Stimulated activated CD4-positive, alpha-beta T cell treated with anti-CD3 and anti-CD28 coated beads, Interleukin-4, amount 100 ng/mL, for 4 hours (primary cell): ENCODE measurements at places on chromosomes 13 and 19.

DNA sequence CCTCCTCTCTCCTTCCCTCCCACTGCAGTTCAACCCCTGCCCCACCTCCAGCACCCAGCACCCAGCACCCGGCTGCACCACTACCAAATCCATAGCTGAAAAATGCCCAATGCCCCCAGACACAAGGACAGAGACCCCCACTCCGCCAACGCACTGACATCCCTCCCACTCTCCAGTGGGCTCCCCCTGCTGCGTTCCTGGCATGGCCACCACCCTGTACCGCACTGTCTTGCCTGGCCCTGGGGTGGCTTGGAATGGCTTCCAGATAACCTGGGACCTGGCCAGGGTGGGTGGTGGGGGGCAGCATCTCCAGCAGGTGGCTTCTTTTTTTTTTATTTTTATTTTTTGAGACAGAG, 5.8 kb upstream of the MKNK2 start:
- DNase-seq: no peak

DNA sequence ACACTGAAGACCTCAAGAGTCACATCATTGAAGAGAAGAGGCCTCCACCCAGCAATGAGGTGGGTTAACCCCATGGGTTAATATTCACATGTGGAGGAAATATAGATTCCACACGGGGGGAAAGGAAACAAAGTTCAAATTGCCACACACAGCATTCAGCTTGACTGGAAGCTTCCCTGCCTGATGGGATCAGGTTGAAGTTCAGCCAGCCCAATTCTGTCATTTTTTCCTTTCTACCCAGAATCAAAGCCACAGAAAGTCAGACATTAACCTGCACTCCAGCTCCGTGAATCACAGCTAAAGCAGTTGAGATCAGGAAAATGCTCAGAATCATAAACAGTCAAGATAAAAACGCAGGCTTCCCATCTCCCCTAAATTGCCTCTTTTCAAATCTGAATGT, 208.7 kb upstream of the OBI1 start:
- DNase-seq: no peak

DNA sequence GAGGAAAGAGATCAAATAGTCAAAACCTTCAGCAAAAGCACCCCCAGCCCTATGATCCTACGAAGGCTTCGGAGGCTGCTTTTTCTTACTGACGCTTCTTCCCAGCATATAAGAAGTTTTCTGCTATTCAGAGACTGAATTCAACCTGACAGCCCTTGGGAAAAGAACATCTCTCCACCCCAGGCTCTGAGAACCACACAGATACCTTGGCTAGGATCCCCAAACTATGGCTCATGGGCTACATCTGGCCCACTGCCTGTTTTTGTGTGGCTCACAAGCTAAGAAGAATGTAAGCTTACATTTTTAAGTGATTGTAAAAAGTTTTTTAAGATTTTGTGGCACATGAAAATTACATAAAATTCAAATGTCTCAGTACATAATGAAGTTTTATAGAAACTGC, 3.0 kb downstream of the SLC15A1 start:
- no peak for DNase-seq

DNA sequence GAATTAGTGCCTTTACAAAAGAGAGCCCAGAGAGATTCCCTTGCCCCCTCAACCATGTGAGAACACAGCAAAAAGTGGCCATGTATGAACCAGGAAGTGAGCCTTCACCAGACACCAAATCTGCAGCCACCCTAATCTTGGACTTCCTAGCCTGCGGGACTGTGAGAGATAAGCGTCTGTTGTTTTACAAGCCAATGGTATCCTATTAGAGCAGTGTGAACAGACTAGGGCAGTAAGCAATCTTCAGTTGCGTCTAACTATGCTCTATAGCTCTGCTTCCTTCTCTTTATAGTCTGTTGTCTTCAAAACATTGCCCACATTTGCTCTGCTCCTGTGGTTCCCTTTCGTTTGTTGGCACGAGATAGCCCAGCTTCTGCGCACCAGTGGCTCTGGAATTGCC, 109.5 kb upstream of the FNDC3A start:
- DNase-seq: no peak

DNA sequence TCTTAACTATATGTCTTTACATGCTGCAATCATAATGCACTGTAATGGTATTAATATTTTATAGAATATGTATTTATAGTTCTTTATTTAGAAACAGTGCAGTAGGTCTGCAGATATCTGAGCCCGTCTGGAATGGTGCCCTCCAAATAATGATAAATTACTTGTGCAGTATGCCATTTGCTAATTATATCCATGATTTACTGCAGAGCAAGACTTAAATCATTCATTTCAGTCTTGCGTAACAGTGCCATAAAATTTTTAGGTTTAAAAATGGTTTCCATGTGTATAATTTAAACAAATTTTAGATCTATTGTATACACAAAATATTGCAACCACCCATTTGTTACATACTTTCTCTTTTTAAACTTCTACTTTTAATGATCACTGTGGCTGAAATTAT, 175.1 kb downstream of the ZNF536 start:
- no peak for DNase-seq

- DNase-seq: peak; percentile 69
Observed at GRCh38 chr19:35643255-35644205, 2.0 kb downstream of the ETV2 start.

- peak; percentile 12 for DNase-seq
Observed at GRCh38 chr13:94620286-94620896, 18.7 kb downstream of the GPR180 start.

DNA sequence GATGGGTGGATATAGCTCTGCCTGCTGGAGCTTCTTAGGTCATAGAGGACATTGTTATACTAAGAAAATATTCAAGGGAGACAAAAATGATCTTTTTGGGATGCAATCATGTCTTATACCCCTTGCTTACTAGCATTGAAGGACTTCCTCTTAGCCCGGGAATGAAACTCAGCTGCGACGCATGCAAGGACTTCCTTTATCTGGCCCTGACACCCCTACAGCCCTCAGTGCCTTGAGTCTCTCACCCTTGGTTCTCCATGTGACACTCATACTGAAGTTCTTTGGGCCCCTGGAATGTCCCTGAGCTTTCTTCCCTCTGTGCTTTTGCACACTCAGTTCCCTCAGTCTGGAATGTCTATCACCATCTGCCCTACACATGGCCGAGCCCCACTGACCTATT, 72.5 kb upstream of the MTIF3 start:
- DNase-seq: no peak

- DNase-seq: no peak
Observed at GRCh38 chr19:48616041-48616436, 1.2 kb upstream of the FAM83E start.

GRCh38 chr13:42355092-42355485, 83.1 kb downstream of the AKAP11 start:
- DNase-seq: peak; percentile 76

DNA sequence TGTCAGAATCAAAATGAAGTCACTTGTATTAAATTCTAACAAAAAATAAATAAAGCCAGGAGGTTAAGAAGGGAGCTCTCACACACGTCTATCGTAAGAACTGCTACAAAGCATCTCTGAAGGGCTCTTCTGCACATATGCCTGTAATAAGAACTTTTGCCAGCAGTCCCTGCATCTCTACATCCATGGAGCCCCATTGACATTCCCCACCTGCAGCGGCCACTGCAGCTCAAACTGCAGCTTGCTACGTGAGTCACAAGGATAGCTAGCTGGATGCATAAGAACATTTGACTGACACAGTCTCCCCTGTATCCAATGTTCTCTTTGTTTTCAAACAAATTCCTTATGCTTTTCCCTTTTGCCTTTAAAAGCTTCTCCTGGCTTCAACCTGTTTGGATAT, 68.3 kb downstream of the DNAJC3 start:
- DNase-seq: no peak

DNA sequence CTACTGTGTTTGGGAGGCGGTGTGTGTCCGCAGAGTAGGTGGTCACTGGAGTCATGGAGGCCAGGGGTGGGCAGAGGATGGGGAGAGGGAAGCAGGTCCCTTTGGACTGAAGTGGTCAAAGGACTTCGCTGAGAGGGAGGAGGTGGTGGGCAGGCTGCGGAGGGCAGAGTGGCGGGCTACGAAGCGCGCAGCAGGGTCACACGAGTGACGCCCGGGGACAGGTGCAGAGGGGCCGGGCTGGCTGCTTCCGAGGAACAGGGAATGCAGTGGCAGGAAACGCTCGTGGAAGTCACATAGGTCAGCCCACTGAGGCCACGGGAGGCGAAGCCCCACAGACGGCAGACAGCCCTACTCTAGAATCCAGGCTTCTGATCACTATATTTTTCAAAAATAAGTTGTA, 111.5 kb downstream of the URI1 start:
- DNase-seq: no peak
